Effector memory CD4-positive, alpha-beta T cell (primary cell): ENCODE measurements at places on chromosomes 5 and 9.

DNA sequence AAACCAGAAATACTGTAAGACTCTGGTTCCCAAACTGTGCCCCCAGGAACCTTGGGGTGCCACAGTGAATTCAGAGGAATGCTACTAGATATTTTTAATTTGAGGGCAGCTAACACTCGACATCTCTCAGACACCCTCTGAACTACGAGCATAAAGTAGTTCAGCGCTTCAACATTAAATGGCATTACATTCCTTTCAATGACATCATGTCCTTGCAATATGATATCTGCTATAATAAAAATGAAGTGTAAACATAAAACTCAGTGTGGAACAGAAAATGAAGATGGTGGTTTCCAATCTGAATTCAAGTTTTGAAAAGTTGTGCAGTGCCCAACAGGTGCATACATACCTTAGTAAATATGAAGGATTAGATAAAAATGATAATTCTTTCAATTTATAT lies 116.1 kb downstream of the LPAR1 start:
- no peak for DNase-seq

DNA sequence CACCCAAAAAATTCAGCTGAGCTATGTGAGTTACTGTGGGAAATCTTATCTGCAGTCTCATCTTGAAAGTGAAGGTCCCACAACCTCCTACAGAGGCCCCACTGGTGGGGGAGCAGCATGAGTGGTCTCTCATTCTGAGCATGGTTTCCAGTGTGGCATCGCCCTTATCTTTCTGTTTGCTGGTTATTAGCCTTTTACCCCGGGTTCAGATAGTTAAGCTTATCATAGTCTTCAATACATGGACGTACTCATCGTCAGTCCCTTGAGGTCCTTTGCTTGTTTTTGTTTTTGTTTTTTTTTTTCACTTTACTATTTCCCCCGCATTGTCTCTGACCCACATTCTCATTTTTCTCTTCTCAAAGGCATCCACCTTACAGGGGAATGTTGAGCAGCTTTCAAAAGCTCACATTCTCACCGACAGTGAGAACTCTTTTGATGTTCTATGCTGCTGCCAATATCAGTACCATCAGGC lies 7.7 kb upstream of the HAVCR2 start:
- DNase-seq: no peak

DNA sequence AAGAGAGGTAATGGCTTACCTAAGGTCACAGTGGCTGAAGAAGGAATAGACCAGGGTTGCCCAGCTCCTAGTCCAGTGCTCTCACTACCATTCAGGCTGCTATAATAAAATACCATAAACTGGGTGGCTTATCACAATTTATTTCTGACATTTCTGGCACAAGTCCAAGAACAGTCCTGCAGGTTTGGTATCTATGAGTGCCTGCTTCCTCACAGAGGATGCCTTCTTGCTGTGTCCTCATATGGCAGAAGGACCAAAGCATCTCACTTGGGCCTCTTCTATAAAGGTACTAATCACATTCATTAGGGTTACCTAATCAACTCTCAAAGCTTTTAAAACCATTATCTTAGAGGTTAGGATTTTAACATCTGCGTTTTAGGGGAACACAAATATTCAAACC lies 17.2 kb downstream of the STARD4 start:
- DNase-seq: no peak

DNA sequence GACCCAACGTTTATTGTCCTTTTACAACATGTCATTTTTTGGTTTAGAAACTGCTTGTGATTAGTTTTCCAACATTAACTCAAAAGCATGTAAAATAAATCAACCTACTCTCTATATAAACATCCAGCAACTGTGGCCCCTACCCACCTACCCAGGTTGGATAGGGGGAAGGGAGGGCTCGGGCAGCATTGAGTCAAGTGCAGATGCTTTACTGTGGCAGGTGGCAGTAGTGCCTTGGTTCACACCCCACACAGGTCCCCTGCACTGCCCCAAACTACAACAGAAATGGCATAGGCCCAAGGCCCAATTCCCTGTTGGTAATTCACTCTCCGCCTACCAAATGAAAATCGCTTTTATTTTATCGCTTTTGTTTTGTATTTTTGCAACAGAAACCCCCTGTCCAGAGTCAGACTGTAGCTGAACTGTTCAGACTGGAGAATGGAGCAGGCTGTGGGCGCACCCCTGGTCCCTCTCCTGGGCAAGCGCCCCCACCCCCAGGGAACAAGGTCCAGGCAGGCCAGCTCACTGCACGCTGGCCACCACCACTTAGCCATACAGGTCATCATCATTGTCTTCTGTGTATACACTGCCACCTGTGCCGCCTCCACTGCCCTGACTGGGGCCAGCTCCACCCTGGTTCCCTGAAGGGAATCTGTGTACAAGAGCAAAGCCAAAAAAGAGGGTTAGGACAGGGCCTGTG lies 15.7 kb downstream of the VCP start:
- no peak for DNase-seq

DNA sequence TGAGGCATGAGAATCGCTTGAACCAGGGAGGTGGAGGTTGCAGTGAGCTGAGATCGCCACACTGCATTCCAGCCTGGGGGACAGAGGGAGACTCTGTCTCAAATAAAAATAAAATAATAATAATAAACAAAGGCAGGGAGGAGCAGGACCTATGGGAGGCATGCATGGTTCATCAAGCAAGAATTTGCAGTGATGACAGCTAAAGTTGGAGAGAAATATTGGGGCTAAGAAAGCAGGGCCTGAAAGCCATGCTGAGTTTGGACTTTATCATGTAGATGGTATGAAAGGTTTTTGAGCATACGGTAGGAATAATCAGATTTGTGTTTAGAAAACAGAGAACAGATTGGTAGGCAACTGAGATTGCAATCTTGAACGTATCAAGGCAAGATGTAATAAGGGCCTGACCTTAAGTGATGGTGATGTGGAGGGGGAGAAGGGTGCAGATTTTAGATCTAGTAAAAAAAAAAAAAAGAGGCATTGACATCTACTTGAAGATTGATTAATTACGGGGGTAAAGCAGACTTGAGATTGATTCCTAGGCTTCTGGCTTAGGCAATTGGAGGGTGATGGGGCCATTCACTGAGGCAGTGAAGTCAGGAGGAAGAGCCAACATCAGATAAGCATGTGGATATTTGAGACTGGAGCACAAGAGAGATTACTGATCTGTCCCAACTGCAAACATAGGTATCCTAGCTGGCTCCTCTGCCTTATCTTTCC lies 50.7 kb downstream of the CFAP95 start:
- no peak for DNase-seq

DNA sequence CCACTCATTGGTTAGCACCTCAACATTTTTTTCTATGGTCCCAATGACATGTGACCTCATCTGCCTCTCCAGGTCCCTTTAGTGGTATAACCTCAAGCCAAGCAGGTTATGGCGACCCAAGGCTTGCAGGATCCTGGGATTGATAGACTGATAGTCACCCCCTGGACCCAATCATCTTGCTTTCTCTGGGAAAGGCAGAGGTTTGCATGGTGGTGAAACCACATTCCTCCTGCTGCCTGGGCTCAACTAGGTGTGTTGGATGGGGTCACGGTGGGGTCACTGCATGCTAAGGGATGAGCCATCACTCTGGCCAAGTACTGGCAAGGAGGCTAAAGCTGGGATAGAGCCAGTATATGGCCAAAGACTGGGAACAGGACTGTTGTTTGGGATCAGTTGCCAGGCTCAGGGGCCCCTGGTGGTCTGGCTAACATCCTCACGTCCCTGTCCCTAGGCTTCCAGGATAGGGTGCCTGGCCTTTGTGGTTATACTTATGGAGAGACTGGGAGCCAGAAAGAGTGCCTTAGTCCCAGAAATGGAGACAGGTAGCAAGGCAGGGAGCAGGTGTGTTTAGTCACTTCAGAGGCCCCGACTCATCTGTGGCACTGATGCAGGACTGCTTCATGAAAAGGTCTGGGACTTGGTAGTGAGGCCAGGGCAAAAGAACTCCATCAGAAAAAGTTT lies 4.6 kb upstream of the SMIM32 start:
- no peak for DNase-seq

GRCh38 chr9:21121595-21122251 lies 19.9 kb downstream of the IFNW1 start:
- no peak for DNase-seq

- DNase-seq: no peak
These were observed 4.3 kb upstream of the ARID3C start for GRCh38 chr9:34633166-34633565.

DNA sequence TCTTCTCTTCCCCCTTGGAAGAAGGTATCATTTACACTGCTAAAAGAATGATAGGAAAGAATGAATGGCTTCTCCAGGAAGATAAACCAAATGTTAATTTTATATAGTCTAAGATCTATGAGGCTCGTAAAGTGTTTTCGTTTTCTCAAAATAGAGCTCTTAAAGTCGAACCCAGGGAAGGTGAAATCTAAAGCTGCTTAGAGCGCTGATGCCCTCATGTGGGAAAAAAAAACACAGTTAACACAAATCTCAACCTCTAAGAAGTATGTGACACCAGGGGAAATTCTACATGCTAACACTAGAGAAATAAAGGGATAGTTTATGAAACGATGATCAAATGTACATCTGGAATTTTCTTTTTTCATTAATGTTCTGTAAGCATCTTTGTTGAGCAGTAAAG lies 257.9 kb downstream of the RASEF start:
- DNase-seq: no peak

- no peak for DNase-seq
These were observed 352.6 kb downstream of the CSNK1G3 start for GRCh38 chr5:123864578-123864977.

- DNase-seq: no peak
These were observed 116.6 kb upstream of the DPYSL3 start for GRCh38 chr5:147626464-147626863.

- DNase-seq: no peak
These were observed 628.7 kb upstream of the ZNF608 start for GRCh38 chr5:125375143-125375542.

DNA sequence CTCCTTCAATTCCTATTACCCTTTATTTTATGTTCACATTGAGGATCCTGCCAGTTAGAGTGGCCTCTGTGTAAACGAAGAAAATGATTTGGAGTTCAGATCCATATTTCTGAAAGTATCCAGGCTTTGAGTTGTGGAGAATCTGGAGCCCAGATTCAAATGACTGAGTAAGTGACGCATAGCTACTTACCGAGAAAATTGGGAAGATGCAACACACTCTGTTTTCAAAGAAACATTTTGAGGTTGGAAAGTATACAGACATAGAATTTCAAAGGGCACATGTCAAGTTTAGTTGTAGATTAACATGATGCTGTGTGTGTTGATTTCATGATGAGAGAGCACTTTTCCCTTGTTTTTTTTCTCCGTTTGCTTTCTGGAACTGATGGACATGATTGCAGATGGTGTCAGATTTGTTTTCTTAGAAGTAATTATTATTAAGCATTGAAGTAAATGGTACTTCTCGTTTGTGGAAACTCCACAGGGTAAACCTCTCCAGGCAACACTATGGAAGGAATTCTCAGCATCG lies 148.1 kb downstream of the KDM4C start:
- no peak for DNase-seq

- no peak for DNase-seq
These were observed 240.7 kb upstream of the NREP start for GRCh38 chr5:111997711-111998110.

GRCh38 chr9:124381170-124381945 lies 33.9 kb downstream of the PSMB7 start:
- no peak for DNase-seq

DNA sequence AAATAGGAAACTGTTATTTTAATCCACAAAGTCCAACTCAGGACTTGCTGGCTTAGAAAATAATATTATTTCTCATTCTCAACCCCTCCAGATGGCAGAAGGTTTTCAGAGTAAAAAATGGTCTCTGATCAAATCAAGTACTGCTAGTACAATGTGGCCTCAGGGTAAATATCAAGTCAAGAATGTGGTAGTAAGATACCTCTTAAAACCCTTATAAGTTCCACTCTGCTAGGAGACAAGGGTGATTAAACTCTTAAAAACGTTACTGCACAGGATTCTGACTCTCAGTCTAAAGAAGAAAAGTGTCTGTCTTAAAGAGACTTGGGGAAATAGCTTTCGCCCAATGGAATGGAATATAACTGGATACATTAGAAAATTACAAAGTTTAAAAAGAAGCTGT lies 120.8 kb upstream of the PDE4D start:
- no peak for DNase-seq

DNA sequence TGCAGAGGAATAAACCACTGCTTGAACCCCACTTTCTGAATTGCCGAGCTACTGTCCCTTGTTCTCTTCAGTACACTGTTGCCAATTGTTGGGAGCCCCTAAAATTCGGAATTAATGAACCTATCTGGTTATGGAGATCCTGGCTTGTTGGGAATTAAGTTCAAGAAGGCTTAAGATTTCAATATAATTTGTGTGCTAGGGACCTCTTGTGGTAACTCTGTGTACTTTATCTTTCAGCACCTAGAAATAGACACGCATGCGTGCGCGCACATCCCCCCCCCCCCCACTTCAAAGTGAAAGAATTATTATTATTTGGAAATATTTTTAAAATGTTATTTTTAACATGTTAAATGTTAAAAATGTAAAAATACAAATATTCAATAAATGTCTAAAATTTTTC lies 53.3 kb upstream of the FAM169A start:
- no peak for DNase-seq

DNA sequence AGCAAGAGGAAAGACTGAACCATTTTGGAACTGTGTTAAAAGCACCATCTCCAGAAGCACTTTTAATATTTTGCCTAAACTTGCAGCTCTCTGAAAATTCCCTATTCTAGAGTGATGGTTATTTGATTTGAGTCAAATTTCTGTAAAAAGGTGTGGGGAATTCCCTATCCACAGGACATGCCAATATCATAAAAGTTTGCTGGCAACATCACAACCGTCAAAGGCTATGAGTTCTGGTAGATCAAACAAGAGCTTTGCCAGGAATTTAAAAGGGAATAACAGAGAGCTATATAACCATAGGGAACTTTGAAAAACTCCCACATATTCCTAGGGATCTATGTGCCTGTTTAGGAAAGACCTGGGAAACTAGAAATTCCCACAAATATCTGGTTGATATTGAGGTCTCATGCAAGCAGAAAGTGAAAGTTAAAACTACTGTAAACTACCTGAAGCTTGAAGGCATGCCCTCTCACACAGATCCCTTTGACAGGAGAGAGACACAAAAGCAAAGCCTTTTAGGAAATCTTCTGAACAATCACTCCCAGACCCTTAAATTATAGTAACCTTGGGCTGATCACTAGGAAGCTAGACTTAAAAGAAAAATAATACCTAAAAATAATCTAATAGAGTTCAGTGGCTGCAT lies 549.9 kb downstream of the ANXA1 start:
- DNase-seq: no peak
